Immature natural killer cell (primary cell): ENCODE measurements at places on chromosomes 1 and 21.
A peak's percentile ranks its signal among the peaks of the same experiment; 100 is the strongest.

GRCh38 chr1:35535243-35535642, 22.0 kb downstream of the KIAA0319L start:
- no peak for DNase-seq
- no peaks in the 10 kb centered on the region for H3K27me3 ChIP-seq
- H3K36me3 ChIP-seq = peaks cover 7% of the 10 kb centered on the region
- H3K27ac ChIP-seq = peak overlapping the region; percentile 12
- H3K4me1 ChIP-seq = peaks cover 40% of the 10 kb centered on the region
- H3K4me3 ChIP-seq = no peak overlapping the region

DNA sequence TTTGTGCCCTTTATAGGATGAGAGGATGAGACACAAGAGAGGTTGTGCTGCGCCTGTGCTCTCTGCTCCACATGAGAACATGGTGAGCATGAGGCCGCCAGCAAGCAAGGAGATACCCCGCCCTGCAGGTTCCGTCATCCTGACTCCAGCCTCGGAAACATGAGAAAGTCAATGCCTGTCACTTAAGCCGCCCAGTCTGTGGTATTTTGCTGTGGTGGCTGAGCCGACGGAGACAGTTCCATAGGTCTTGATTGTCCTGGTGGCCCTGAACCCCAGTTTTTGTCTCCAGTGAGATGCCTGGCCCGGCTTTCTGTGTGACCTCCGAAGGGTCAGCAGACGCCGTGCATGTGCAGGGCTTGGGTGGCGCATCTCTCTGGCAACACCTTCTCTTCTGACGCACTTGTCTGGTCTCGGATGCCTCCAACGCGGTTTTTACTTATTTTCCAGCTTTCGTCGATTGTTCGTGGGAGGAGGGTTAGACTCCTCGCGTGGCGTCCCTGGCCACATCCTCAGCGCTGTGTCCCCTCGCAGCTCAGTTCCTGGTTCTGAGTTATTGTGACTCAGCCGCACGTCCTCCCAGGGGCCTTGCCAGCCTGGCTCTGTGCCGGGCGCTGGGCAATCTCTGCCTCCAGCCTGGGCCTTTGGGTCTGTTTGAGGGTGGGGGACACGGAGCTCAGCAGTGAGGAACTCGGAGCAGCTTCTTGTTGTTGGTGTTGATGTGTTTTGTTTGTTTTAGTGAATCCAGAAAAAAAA, 70.0 kb downstream of the FAAP20 start:
- H3K27ac ChIP-seq = no peak overlapping the region
- peaks cover 23% of the 10 kb centered on the region for H3K27me3 ChIP-seq
- DNase-seq = no peak
- H3K4me3 ChIP-seq = no peak overlapping the region

DNA sequence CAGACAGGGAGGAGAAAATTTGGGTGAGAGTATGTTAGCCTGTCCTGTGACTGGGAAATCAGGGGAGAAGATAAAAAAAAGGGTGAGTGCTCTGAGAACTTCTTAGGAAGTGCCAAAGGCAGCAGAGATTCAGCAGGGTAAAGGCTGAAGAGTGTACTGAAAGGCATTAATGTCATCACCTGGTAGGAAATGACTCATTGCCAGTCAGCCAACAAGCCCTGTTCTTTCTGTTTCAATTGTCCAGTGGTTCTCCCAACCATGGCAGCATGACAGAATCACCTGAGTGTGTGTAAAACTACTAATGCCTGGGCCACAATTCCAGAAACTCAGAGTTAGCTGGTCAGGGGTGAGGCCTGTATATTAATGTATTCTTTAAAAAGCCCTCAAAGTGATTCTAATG, 83.5 kb downstream of the INTS7 start:
- no peaks in the 10 kb centered on the region for H3K27me3 ChIP-seq
- peaks cover 13% of the 10 kb centered on the region for H3K36me3 ChIP-seq
- H3K4me3 ChIP-seq = no peak overlapping the region

- H3K4me3 ChIP-seq = peak overlapping the region; percentile 97
- peaks cover 24% of the 10 kb centered on the region for H3K4me1 ChIP-seq
- peak overlapping the region; percentile 97 for H3K27ac ChIP-seq
Measured at GRCh38 chr1:2548068-2548589, 8.0 kb upstream of the TNFRSF14 start.

GRCh38 chr1:212457740-212458338, 25.1 kb downstream of the NENF start:
- no peaks in the 10 kb centered on the region for H3K36me3 ChIP-seq
- H3K4me3 ChIP-seq = no peak overlapping the region
- H3K4me1 ChIP-seq = no peaks in the 10 kb centered on the region
- no peak overlapping the region for H3K27ac ChIP-seq
- DNase-seq = peak; percentile 51
- H3K27me3 ChIP-seq = peaks cover 2% of the 10 kb centered on the region

DNA sequence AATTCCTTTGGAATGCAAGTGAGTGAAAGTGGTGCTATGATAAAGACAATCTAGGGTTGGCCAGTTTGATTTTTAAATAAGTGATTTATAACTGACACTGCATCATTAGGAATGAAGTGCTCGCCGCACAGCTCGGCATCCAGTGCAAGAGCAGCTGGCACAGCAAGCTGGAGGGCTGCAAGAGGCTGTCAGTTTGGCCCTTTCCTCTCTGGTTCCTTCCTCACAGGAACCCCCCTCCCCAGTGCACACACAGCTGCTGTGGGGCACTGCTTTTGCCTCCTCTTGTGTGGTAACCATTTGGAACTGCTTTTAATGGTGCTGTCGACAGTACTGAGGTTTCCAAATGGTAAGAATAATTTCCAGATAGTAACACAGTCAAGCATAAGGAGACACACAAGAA, 10.4 kb upstream of the BCAR3 start:
- no peak overlapping the region for H3K4me3 ChIP-seq
- no peaks in the 10 kb centered on the region for H3K36me3 ChIP-seq
- H3K27me3 ChIP-seq = peaks cover under 1% of the 10 kb centered on the region
- no peak for DNase-seq
- no peak overlapping the region for H3K27ac ChIP-seq
- H3K4me1 ChIP-seq = no peaks in the 10 kb centered on the region

GRCh38 chr1:175935566-175936115, 192.2 kb upstream of the TNR start:
- H3K27me3 ChIP-seq = no peaks in the 10 kb centered on the region
- H3K27ac ChIP-seq = no peak overlapping the region
- peaks cover 41% of the 10 kb centered on the region for H3K36me3 ChIP-seq
- no peaks in the 10 kb centered on the region for H3K4me1 ChIP-seq

DNA sequence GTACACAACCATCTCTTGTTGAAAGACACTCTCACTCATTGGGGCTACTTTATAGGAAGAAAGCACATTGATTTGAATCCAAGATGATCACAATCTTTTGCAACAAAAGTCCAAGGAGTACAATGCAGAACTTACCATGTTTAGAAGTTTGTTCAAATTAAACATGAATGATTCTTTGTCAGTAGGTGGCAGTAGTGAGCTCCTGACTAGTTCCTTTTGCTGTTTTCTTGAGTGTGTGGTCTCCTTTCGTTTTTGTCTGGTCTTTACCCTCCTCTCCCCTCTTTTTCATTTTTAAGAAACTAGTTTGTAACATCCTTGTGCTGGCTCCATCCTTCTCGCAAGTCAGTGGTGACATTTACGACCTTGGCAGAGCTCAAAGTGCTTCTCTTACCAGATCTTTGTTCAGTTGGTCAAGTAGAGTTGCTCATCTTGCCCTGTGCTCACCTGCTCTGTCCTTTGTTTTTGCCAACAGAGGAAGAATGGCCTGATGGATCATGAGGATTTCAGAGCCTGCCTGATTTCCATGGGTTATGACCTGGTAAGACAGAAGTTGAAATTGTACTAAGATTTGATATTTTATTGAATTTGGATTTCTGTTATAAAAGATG, 35.7 kb upstream of the MTR start:
- H3K36me3 ChIP-seq = no peaks in the 10 kb centered on the region
- DNase-seq = peak; percentile 27
- no peak overlapping the region for H3K27ac ChIP-seq
- H3K4me3 ChIP-seq = no peak overlapping the region
- H3K4me1 ChIP-seq = peaks cover 1% of the 10 kb centered on the region

DNA sequence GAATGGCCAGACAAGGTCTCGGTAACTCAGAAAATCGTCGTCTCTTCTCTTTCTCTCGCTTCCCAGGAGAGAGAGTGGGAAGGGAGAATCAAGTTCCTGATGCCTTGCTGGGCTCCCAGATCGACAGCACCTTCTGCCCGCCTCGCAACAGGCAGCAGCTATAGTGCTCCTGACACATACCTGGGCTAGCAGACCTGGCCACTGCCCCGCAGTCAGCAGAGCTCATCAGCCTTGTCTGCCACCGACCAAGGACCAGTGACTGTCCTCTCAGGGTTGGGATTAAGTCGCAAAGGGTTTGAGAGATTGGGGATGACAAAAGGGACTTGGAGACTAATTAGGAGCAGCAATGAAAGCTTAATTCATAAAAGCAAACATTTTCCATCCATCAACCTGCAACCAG, 4.1 kb downstream of the RUNX3 start:
- H3K27ac ChIP-seq = peak overlapping the region; percentile 98
- no peak for DNase-seq
- peaks cover 63% of the 10 kb centered on the region for H3K36me3 ChIP-seq
- peaks cover 63% of the 10 kb centered on the region for H3K4me1 ChIP-seq

- no peak overlapping the region for H3K4me3 ChIP-seq
- no peak overlapping the region for H3K27ac ChIP-seq
- peaks cover 5% of the 10 kb centered on the region for H3K27me3 ChIP-seq
- H3K36me3 ChIP-seq = no peaks in the 10 kb centered on the region
Measured at GRCh38 chr1:206753141-206753540, 17.4 kb upstream of the IL19 start.

- H3K4me3 ChIP-seq = no peak overlapping the region
- H3K27ac ChIP-seq = no peak overlapping the region
Measured at GRCh38 chr1:20150969-20151368, 11.8 kb downstream of the PLA2G2F start.

GRCh38 chr1:153987621-153988020, 1.5 kb upstream of the RAB13 start:
- no peak overlapping the region for H3K4me3 ChIP-seq
- peaks cover 19% of the 10 kb centered on the region for H3K27me3 ChIP-seq
- DNase-seq = no peak
- no peak overlapping the region for H3K27ac ChIP-seq
- peaks cover 14% of the 10 kb centered on the region for H3K36me3 ChIP-seq
